ENCODE measurements at places on chromosomes 2 and 18.
A peak's percentile ranks its signal among the peaks of the same experiment; 100 is the strongest.

- DNase-seq: no peak
These were observed 1.5 kb downstream of the CIDEA start for GRCh38 chr18:12255626-12256026.

DNA sequence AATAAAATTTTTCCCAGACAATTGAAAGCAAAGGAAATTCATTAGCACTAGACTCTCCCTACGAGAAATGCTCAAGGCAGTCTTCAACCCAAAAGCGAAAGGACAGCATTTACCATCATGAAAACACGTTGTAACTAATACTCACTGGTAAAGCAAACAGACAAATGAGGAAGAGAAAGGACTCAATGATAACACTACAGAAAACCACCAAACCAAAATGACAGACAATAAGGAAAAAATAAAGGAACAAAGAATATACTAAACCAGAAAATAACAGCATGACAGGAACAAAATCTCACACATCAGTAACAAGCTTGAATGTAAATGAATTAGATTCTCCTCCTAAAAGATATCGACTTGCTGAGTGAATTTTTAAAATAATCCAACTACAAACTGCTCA, 190.7 kb downstream of the NOL4 start:
- DNase-seq: no peak

- no peak for DNase-seq
These were observed 2.6 kb downstream of the CYB5A start for GRCh38 chr18:74289137-74289536.

DNA sequence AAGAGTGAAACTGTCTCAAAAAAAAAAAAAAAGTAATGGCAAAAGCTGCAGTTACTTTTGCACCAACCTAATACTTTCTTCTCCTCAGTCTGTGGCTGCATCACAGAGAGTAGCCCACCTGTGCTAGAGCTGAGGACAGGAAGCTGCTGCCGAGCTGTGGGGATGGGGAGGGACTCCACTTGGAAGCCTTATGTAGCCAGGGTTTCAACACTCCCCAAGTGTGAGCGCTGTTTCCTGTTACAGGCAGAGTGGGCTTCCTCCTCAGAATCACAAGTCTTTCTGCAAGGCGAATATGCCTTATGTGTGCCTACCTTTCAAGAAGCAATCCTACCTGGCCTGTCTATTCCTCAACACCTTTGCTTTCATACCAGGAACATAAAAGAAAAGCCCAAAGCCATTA, 36.3 kb upstream of the CYP27C1 start:
- no peak for DNase-seq

DNA sequence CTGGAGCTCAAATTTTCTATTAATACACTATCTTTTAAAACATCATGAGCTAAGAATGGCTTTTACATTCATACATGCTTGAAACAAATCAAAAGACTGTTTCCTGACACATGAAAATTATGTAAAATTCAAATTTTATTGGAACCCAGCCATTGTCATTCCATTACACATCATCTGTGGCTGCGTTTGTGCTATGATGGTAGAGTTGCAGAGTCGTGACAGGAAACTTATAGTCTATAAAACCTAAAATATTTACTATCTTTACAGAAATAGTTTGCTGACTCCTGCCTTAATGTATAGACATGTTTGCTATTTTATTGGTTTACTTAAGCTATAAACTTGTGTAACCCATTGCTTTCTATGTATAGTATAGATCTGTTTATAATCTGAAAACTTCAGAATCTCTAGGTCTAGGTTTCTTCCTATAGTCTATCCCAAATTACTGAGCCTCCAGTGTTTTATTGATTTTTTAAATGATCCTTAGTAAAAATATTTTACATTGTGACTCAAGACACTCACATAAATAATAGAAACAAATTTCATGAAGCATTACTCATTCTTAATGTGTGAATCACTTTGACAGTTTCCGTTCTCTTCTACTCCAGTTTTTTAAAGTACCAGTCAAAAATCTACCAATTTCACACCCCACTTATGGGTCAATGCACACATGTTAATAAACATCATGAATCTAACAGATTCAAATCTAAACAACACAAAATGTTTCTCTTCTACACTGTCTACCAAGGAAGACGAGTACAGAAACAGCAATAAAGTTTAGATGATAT, 26.4 kb upstream of the MRPL19 start:
- no peak for DNase-seq

DNA sequence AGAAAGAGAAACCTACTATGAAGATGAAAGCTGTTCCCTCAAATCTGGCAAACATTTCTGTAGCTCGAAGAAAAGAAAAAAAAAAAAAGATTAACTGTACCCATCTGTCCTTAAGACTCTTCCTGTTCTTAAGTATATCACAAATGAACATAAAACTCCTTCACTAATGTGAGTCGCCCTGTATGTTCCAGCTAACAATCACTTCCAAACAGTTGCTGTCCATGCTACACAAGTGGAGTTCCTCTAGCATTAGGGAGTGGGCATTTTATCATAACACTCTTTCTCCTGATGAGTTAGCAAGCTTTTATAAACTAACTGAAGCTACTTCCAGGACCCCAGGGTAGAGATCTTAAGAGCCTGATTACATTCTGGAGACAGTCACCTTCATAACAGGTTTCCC, 5.8 kb downstream of the CUL3 start:
- no peak for DNase-seq

DNA sequence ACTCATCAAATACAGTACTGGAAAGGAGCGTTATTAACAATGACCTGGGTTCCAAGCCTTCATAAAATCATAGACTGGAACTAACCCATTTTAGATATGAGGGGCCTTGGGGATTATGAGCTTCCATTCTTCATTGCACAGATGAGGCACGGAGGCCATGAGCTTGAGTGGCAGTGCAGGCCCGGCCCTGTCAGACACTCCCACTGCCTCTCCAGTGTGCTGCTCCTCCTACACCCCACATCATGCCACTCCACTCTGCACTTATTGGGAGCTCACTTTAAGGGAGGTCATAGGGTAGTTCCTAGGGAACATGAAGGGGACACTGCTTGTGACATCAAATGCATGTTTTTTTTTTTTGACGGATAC, 77.9 kb downstream of the TSN start:
- no peak for DNase-seq

DNA sequence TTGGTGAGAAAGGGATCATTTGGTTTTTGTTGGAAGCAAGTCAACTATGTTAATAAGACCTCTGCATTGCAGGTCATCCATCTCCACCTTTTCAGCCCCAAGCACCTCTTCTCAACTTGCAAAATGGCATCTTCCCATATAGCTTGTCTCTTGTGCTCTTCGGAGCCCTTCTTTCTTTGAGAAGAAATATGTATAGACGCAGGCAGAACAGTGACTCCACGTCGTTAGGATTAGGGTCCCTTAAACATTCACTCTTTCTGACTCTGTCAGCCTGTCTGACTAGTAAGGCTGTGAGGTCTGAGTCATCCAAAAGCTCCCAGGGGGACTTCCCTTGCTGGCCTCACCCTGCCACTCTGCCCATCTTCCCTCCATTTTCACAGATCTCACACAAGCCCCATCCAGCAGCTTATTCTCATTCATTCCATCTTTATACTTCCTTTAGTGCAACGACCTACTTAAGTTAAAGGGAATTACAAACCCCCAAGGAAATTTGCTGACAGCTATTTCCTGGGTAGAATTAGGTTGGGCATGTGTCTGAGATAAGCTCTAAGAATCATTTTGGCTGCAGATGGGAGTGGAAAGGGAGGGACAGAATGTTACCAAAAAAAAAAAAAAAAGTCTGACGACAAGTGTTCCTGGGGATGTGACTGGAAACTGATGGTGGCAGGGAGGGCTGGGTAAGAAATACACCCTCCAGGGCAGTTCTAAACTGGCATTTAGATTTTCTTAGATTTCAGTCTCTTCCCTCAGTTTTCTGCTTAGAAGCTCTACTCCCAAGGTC, 37.7 kb upstream of the MEX3C start:
- no peak for DNase-seq

- DNase-seq: no peak
These were observed 17.8 kb downstream of the TRAK2 start for GRCh38 chr2:201433394-201433995.

- no peak for DNase-seq
These were observed 211.8 kb upstream of the SLC14A2 start for GRCh38 chr18:45403341-45404049.

GRCh38 chr2:56177420-56178220, 6.2 kb upstream of the CCDC85A start:
- DNase-seq: no peak

- no peak for DNase-seq
These were observed 135.5 kb upstream of the CREB1 start for GRCh38 chr2:207394203-207394781.

DNA sequence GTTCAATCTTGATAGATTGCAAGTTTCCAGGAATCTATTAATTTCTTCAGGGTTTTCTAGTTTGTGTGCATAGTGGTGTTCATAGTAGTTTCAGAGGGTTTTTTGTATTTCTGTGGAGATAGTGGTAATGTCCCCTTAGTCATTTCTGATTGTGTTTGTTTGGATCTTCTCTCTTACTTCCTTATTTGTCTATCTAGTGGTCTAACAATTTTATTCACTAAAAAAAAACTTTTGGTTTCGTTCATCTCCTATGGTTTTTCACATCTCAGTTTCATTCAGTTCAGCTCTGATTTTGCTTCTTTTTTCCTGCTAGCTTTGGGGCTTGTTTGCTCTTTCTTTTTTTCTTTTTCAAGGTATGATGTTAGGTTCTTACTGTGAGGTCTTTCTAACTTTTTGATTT, 94.5 kb downstream of the SNTG2 start:
- no peak for DNase-seq

- peak; percentile 82 for DNase-seq
These were observed 21.3 kb downstream of the HNRNPLL start for GRCh38 chr2:38581193-38582147.

DNA sequence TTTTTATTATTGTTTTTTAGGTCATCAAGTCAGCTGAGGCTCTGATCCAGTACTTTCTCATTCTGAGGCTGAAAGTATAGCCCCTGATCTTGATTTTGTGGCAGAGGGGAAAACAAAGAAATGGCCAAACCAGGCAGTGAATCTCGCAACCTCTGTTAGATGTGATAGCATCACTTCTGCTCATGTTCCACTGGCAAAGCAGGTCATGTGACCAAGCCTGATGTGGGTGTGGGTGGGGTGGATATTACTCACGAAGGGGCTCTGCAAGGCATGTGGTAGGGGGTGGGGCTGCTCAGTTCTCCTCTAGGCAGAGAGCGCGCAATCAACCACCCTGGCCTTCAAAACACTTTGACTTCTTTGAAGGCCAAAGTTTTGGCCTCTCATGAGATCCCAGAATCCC, 254.2 kb downstream of the MYCN start:
- no peak for DNase-seq

DNA sequence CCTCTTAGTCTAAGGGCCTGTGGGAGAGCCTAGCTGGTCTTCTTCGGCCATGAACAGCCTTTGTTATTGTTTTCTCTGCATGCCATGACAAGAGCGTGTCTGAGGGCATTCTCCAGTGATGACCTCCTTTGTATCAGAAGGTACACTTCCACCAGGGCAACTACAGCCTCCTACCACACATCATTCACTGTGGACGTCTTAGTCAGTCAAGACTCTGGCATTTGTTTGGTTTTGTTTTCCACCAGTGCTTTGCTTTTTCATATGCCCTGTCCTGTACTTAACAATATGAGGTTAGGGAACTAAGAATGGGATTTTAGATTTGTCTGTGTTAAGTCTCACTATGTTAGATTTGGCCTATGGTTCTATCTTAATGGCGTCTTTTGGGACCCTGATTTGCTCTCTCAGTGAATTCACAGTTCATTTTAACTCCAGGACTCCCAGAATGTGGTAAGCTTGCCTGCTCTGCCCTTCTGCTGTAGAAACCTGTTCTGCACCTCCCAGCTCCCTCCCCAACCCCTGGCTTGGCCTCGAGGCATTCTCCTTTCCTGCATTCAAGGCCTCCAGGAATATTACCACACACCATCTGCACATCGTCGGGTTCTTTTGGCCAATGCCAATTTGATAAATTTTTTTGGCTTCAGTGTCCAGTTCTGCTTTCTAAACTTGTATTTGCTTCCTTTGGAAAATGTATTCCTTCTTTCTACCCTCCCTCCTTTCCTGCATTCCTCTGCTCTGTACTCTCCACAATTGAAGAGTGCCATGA, 42.8 kb upstream of the IL1R1 start:
- DNase-seq: no peak

DNA sequence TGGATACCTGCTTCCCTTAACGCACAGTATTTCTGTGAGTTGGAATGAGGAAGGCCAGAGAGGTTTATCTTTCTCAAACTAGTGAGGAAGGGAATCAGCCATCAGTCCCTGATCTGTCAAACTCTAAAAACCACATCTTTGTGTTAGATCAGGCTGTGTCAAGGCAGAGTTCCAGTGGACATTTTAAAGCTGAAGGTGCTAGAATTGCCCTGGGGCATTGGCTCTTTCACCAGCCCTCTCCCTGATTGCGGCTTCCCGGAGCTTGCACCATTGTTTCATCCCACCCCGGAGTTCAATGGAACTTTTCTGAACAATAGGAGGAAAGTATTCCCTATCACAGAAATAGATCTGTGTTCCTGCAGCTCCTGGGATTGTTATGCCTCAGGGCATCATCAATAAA, 110.2 kb downstream of the RNF144A start:
- DNase-seq: no peak

GRCh38 chr18:51120809-51121596, 76.5 kb downstream of the MEX3C start:
- DNase-seq: no peak

- DNase-seq: peak; percentile 81
These were observed 154.6 kb upstream of the REV1 start for GRCh38 chr2:99644419-99644787.

DNA sequence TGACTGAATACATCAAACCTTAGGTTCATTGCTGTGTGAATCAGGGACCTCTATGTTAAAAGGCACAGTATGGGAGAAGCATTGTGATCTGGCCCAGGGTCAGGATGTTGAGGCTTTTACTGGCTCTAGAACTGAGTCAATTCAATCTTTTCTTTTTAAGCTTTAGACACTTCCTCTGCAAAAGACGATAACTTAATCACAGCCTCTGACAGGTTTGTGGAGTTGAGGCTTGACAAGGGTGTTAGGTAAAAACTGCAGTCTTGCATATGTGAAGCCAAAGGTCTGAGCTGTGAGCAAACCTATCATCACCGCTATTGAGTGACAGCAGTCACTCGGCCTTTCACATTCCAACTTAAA, 17.3 kb upstream of the ARHGAP25 start:
- no peak for DNase-seq

DNA sequence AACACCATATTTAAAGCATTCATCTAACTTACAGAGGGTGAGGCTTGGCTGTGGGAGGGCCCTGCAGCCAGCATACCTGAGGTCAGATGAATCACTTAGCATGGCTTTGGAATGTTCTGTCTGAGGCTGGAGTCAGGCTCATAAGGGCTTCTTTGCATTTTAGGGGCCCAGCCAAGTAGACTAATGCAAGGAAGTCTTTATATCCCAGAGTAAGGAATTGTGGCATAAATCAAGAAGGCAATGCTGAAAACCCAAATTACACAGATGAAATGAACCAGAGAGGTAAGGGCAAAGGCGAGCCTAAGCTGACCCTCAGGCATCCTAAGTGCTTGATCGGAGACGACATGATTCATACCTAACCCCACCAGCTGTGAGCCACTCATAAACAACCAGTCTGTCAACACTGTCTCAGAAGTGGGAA, 383.6 kb downstream of the DCC start:
- DNase-seq: no peak

Measured in NCI-H1694 treated with DMSO at 0.1 percent for 48 hours (cell line).